Endothelial cell (in vitro differentiated cells): ENCODE measurements at places on chromosomes 3 and 15. TPM values are rescaled to one million over a fixed set of nuclear protein-coding genes. Genes with fewer than 3 reads are reported as not detected.

The GOLGA8J gene
- not detected for total RNA-seq

The SERINC4 gene
- total RNA-seq = not detected

The HRG gene
- not detected for total RNA-seq

The CMSS1 gene
- total RNA-seq = 25.8 TPM
